ENCODE measurements at places on chromosomes 1 and 21.

DNA sequence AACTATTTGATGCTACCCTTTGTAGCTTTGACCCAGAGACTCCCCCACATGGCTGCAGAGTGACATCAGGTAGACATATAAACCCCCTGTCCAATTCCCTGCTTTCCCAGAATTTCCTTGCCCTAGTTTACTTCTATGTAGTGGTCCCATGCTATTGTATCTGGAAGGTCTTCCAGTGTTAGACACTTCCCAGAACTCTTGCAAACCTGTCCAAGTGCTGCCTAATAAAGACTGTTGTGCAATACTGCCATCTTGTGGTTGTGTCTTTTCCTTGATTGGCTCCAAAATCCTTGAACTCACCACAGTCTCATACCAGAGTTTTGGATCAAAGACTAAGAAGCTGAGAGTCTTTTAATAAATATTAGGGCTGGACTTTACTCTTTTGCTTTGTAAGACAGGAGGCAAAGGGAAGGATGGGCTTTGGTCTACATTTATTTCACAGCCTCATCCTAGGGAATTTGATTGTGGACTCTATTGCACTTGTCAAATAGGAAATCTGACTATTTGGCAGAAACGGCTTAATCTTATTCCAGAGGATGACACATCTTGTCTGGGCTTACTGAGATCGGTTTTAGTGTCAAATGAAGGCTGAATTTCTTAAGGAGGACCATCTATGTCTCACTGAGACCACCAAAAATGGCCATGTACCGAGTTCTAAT is 169.9 kb downstream of the LRRC7 start:
- no peak for DNase-seq

GRCh38 chr1:114521396-114522263 is 10.6 kb upstream of the TRIM33 start:
- DNase-seq, result no peak

DNA sequence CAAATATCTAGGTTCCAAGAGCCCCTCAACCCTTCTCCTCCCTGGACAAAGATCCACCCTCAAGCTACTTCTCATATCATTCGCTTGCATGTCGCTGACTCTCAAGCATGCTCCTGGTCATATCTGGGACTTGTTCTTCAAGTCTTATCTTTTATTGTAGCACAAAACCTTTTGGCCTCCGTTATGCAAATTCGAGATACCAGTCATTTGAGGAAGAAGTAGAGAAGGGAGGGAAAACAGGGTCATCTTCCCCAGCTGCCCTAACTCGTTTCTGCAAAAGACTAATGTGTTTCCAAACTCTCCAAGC is 63.8 kb upstream of the ETS2 start:
- DNase-seq, result no peak

GRCh38 chr1:22972760-22973159 is at the start of gene LACTBL1:
Gene LACTBL1, minus strand, starts transcription at chr1:22972866. Its CDS starts 550 bp downstream, at chr1:22972316.
- no peak for DNase-seq

DNA sequence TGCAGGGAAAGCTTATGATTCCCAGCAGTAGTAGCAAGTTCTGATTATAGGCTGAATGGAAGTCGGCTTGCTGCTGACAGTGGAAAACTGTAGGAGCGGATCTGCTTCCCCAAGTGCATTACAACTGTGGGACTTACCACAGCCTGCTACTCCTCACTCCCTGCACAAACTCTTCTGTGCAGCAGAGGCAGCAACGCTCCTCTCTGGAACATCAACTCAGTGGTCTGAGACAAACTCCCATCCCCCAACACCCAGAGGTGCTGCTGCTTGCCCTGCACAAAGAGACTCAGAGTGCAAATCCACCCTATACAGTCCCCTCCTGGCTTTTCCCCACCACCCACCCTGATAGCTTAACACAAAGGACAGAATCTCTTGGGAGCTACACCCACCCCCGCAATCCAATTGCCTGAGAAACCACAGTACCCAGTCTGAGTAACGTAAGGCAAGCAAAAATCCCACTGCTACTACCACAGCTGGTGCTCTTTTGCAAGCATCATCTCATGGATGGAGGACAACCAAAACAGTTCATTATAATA is 1455.2 kb downstream of the AMY1C start:
- DNase-seq, result no peak

GRCh38 chr1:53717025-53717804 is 21.7 kb downstream of the GLIS1 start:
- no peak for DNase-seq

GRCh38 chr1:46002551-46003150 is 129.8 kb downstream of the PIK3R3 start:
- DNase-seq, result no peak

DNA sequence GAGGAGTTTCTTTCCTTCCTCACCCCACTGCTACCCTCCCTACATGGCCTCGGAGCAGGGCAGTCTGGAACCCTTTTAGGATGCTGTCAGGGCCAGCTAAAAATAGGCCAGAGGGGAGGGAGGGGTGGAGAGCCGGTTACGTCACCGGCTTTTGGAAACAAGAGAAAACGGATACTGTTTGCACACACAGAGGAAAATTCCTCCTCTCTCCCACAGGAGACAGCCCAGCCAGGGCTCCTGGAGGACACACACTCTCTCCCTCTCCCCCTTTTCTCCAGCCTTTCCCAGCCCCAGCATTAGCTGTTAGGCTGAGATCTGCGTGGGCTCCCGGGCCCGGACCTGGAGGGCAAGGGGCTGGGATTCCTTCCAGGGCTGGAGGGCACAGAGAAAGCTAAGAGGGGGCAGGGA is 20.0 kb upstream of the ALDH4A1 start:
- no peak for DNase-seq

DNA sequence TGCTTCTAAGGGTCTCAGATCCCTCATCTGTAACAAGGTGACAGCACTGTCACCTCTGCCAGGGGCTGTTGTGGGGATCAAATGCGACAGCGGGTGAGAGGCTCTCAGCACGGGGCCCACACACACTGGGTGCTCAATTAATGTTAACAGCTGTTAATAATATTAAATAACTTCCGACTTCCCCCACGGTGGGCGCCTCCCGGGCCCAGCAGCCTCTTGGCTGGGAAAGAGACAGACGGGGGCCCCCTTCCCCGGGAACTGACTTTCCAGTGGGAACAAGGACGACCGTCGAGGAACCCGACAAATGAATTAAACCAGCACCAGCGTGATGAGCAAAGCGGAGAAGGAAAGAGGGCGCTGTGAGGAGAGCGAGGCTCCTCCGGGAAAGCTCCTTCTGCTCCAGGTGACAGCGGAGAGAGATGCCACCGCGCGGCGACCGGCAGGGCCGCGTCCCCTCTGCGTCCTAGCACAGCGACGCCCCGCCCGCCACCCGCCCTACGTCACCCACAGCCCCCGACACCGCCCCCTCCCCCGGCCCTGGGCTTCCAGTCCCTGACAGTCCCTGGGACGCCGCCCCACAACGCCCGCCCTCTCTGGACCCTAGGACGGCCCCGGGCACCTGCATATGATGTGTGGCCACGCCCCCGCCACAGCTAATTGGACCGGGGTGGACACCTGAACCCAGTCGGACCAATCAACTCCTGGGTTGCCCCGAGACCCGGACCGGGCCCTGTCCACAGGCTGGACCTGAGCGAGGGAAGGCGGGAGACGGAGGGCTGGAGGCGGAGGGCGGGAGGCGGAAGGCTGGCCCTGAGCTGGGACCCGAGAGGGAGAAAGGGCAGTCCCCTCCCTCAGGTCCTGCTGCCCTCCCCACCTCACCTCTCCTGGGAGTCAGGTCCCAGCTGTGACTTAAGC is 38.2 kb downstream of the MATN1 start:
- peak; percentile 42 for DNase-seq

GRCh38 chr1:38656726-38657125 is 202.8 kb downstream of the RRAGC start:
- DNase-seq, result no peak

DNA sequence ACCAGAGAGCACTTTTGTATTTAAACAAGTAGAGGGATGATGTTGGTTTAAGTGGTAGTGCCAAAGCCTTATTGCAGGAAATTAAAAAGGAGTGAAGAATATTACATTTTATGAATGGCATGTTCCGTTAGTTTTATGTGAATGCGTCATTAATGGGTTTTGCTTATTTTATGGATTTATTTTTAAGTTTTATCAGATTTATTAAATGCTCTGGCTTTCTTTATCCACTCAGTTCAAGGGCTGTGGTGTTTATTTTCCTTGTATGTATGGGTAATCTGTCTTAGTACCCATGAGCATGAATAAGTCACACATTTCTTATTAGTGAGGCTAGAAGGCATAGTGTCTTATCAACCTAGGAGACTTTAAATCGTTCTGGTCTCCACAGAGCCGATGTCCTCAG is 41.6 kb upstream of the NBL1 start:
- no peak for DNase-seq

DNA sequence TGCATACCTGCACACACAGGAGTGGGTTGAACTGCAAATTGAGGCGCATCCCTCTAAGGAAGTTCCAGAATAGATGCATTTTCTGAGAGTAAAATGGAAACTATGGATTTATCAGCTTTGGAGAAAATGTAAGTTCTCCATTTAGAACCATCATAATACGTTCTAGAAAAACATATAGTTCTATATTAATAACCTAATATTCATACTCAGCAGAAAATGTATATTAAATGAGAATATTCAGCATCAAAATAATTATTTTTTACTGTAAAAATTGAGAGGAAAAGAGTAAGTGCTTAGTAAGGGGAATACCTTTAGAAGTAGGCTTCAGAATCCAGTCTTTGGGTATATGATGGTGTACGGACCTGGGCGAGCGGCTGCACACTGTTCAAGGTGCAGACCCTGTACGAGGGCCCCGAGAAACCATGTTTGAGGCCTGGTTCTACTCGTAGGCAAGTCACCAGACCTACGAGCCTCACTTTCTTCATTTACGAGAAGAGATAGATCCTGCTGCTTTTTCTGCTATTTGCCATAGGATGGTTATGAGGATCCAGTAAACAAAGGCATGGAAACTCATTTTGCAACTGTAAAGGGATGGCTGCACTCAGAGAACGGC is 6.8 kb downstream of the CD247 start:
- DNase-seq, result no peak

GRCh38 chr1:1318131-1318652 is 6.3 kb downstream of the INTS11 start:
- DNase-seq, result no peak

DNA sequence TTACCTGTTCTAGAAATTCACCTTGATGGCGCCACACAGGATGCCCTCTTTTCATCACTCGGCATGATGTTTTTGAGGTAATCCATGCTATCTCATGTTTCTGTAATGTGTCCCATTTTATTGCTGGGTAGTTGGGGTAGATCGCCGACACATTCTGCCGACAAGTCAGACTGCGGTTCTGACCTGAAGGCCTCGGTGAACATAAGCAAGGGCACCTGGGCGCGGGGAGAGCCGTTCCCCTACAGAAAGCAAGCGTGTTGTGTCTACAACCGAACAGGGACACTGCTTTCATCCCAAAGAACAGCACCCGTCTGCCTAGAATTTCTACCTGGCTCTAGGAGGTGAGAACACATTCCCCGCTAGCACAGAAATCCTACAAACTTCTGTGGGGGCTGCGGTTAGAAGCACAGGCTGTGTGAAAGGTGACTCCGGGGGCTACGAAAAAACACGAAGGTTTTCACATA is 149.2 kb downstream of the PPIAL4G start:
- DNase-seq, result peak; percentile 42

GRCh38 chr1:226736001-226736907 is 2.8 kb downstream of the ITPKB start:
- peak; percentile 58 for DNase-seq

DNA sequence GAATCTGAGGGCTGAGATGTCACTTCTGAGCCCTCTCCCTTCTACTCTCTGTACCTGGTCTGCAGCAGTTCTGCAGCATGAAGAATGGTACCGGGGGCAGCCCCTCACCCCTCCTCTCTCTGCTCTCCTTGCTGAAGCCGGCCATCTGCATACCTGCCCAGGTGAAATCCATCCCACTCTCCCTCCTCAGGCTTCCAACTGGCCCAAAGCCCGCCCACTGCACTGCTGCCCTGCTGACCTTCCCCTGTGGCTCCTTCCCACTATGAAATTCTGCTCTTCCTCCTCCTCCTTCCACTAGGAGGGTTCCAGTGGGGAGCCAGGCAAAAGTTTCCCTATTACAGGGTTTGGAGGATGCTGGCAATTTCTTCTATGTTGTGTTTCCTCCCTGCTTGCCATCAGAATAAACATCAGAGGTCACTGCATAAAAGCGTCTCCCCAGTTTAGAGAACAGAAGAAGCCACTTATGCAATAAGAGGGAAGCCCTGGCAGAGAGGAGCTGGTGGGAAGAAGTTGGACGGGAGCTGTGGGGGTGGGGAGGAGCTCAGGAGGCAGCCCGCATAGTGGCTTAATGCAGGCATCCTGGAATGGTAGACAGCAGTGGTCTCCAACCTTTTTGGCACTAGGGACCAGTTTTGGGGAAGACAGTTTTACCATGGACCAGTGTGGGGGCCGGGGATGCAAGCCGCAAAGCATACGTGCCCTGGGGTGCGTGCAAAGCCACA is 30.3 kb downstream of the TMCO4 start:
- DNase-seq, result no peak

DNA sequence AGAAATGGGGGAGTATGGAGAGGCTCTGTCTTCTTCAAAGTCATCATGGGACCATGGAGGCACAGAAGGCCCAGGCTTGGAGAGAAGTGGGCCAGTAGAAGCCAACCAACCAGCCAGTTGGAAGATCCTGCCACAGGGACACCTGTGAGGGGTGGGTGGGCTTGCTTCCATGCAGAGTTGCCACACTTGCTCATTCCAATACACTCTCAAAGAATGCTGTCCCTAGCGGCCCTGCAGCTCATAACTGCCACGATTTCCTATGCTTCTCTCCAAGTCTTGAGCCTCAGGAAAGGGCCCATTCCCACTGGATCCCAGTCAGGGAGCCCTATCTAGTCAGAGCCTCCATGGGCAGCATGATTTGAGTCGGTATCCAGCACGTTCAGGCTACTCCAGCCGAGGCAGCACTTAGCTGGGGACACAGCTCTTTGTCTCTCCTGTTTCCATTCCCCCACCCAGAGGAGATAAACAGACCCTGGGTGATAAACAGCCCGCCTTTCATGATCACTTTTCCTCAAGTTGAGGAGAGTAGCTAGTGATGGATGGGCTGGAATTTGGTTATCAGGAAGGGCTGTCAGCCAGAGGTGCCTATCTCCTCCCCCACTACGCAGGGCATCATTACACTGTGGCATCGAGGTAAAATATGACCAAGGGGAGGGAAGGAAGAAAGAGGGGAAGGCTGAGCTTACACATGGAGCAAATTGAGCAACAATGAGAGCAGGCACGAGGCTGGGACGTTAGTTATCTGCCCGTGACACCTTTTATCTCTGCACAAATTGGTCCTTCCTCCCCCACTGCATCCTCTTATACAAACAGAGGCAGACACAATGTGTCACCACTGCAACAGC is 64.6 kb downstream of the ERI3 start:
- no peak for DNase-seq

DNA sequence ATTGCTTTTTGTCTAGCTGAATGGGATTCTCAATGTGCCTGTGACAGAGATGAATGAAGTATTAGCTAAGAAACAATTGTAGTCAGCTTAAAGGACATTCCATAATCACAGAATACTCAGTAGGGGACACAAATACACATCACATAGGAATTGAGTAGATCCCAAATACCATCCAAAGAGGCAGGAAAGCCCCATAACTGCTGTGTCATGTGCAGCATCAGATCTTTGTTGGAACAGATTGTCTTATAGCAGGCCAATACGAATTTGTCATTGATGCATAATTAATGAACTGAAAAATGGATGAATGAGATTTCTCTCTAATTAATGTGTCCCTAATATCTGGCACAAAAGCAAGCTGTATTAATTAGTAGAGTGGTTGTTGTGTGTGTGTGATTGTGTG is 82.3 kb upstream of the S1PR1 start:
- no peak for DNase-seq
